ENCODE measurements at places on chromosomes 5 and 9. TPM values are rescaled to one million over a fixed set of nuclear protein-coding genes. Genes with fewer than 3 reads are reported as not detected.

Gene IL3
- not detected for total RNA-seq

Gene LCN1
- total RNA-seq, result not detected

Gene STPG3
- not detected for total RNA-seq

DNA sequence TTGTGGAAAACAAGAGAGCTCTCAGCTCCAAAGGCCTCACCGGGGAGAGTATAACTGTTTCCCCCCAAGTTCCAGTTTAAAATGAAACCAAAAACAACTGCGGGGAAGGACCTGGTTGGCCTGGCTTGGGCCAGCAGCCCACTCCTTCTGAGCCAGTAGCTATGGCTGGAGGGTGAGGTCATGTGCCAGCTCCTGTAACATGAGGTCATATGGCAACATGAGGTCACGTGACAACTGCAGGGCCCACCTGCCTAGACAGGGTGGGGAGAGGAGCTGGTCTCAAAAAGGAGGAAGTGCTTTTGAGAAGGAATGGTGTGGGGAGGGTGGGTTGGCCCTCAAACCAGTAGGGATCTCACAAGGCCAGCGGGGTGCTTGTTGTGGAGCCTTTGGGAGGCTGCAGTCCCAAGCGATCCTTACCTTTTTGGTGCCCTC, 29.3 kb upstream of the CRB2 start:
- peaks cover 2% of the 10 kb centered on the region for H3K4me1 ChIP-seq
- H3K36me3 ChIP-seq, result peaks cover 7% of the 10 kb centered on the region
- H3K27ac ChIP-seq, result no peak overlapping the region
- H3K4me3 ChIP-seq, result no peak overlapping the region

- peaks cover 2% of the 10 kb centered on the region for H3K27me3 ChIP-seq
- no peak for DNase-seq
- H3K4me3 ChIP-seq, result no peak overlapping the region
- no peak overlapping the region for H3K27ac ChIP-seq
Measured at GRCh38 chr5:81717226-81717625, 33.7 kb downstream of the SSBP2 start.

DNA sequence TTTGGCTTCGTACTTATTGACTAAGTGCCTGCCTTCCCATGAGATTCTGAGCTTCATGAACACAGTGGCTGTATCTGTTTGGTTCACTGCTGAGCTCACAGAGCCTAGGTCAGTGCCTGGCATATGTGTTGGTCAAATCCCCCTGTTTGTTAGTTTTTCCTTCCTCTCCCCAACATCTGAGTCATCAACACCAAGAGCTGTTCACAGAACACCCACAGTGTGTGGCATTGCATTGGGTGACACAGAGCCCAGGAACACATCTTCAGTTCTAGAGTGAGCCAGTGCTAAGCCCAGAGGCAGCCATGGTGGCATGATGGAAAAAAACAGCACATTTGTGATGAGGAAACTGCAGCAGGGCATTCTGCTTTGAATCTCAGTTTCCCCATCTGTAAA, 294.6 kb downstream of the SEC61B start:
- DNase-seq, result no peak
- peak overlapping the region; percentile 75 for H3K27ac ChIP-seq
- peaks cover 8% of the 10 kb centered on the region for H3K4me1 ChIP-seq
- no peak overlapping the region for H3K4me3 ChIP-seq
- no peaks in the 10 kb centered on the region for H3K36me3 ChIP-seq

DNA sequence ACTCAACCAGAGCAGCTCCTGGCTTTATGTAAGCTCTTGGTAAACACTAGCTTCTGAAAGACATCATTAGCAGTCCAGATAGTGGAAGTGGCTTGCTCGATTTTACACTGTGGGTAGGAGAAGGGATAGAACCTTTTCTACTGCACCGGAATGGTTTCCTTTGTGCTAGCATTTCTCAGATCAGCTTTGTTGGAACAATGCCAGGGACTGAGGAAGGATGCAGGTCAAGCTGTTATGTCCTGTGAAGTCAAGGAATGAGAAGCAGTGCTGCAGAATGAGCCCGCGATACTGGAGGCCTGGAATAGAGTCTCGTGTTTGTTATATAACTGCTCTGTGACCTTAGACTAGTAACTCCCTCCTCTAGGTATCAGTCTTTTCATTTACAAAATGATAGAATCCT, 233.6 kb downstream of the GABRB2 start:
- DNase-seq, result no peak
- peaks cover 9% of the 10 kb centered on the region for H3K4me1 ChIP-seq
- H3K27me3 ChIP-seq, result no peaks in the 10 kb centered on the region
- H3K36me3 ChIP-seq, result no peaks in the 10 kb centered on the region

DNA sequence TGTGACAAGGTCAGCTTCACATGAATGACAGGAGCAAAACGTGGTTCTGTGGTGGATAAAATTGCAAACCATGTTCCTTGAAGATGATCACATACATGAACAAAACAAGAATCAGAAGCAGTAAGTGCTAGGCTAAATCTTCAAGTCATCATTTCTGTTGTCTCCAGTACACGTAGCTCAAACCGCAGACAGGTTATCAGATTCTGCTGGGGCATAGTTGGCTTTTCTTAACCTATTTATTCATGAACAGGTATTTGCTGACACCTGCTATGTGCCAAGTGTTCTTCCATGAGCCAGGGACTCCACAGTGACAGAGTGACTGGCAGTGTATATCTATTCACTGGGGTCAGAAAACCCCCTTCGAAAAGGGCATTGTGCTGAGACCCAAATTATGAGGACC, 20.8 kb downstream of the MFAP3 start:
- no peak overlapping the region for H3K27ac ChIP-seq
- H3K27me3 ChIP-seq, result peaks cover 2% of the 10 kb centered on the region
- H3K4me1 ChIP-seq, result peaks cover 14% of the 10 kb centered on the region
- H3K4me3 ChIP-seq, result no peak overlapping the region
